ENCODE measurements at places on chromosomes 16 and 17.

GRCh38 chr17:55588446-55589242, 77.4 kb upstream of the SMIM36 start:
- no peak for DNase-seq

DNA sequence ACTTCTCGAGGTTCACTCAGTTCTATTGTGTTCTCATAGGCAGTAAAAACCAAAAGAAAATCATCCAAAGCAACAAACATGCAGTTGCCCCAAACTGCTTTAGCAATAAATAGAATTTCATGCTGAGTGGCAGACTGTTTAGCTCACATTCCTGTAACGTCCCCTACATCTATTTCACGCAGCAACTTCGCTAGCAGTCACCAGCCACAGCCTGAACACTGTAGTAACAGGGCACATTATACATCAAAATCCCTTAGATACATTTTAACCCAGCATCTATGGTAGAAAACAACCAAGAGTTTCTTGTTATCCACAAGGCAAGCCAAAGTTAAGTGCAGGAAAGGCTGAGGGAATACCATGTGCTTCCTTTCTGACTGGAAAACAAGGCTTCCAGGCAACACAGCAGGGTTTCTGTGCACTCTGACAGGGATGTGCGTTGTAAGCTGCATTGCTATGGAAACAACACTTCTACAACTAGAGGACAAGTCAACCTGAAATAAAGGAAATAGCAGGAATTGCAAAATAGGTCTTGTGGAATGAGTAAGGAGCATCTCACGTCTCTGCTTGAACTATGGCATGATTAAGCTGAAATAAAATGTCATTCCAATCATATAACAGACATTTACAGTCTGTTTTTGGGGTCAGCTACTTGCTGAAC, 55.4 kb downstream of the CFDP1 start:
- DNase-seq = peak; percentile 20

- no peak for DNase-seq
Measured at GRCh38 chr16:81536648-81537047, 92.0 kb downstream of the CMIP start.

- no peak for DNase-seq
Measured at GRCh38 chr16:65142276-65142675, 20.4 kb upstream of the CDH11 start.

- DNase-seq = no peak
Measured at GRCh38 chr17:16381496-16381820, 567 bp downstream of the UBB start.

Data from right renal cortex interstitium (tissue), 3 donors.